ENCODE measurements at places on chromosomes 2 and 18. TPM values are rescaled to one million over a fixed set of nuclear protein-coding genes. Genes with fewer than 3 reads are reported as not detected.
A peak's percentile ranks its signal among the peaks of the same experiment; 100 is the strongest.

GRCh38 chr2:3298191-3298590 is 79.4 kb downstream of the EIPR1 start:
- no peak overlapping the region for H3K4me3 ChIP-seq
- H3K27ac ChIP-seq: no peak overlapping the region
- H3K36me3 ChIP-seq: peaks cover 10% of the 10 kb centered on the region

- H3K4me3 ChIP-seq: no peak overlapping the region
- H3K27me3 ChIP-seq: no peaks in the 10 kb centered on the region
- DNase-seq: no peak
- H3K36me3 ChIP-seq: no peaks in the 10 kb centered on the region
- H3K4me1 ChIP-seq: no peaks in the 10 kb centered on the region
Observed at GRCh38 chr2:129275706-129276105, 703.8 kb upstream of the RAB6C start.

GRCh38 chr2:9675415-9676351 is 44.9 kb upstream of the YWHAQ start:
- H3K27ac ChIP-seq: no peak overlapping the region
- peaks cover 5% of the 10 kb centered on the region for H3K36me3 ChIP-seq
- H3K4me3 ChIP-seq: no peak overlapping the region

The GNAL gene
- total RNA-seq: 9.7 TPM

The EXOC6B gene
- 45.6 TPM for total RNA-seq

The NFATC1 gene
- 40.6 TPM for total RNA-seq

GRCh38 chr2:117774716-117775115 is 39.8 kb upstream of the DDX18 start:
- H3K27me3 ChIP-seq: no peaks in the 10 kb centered on the region
- DNase-seq: no peak

GRCh38 chr2:70089220-70089982 is 2.1 kb downstream of the PCBP1 start:
- peaks cover 39% of the 10 kb centered on the region for H3K4me1 ChIP-seq
- peak overlapping the region; percentile 100 for H3K4me3 ChIP-seq
- DNase-seq: peak; percentile 26
- H3K36me3 ChIP-seq: peaks cover 15% of the 10 kb centered on the region
- H3K27me3 ChIP-seq: peaks cover 20% of the 10 kb centered on the region

GRCh38 chr2:216554286-216554685 is 55.6 kb downstream of the RPL37A start:
- no peak overlapping the region for H3K4me3 ChIP-seq
- no peaks in the 10 kb centered on the region for H3K36me3 ChIP-seq
- DNase-seq: no peak
- H3K4me1 ChIP-seq: peaks cover 8% of the 10 kb centered on the region
- peaks cover 6% of the 10 kb centered on the region for H3K27me3 ChIP-seq
- no peak overlapping the region for H3K27ac ChIP-seq

GRCh38 chr2:235105821-235106359 is 154.1 kb downstream of the SH3BP4 start:
- no peak for DNase-seq
- no peaks in the 10 kb centered on the region for H3K27me3 ChIP-seq

- H3K4me1 ChIP-seq: no peaks in the 10 kb centered on the region
- H3K27me3 ChIP-seq: no peaks in the 10 kb centered on the region
- H3K4me3 ChIP-seq: no peak overlapping the region
- H3K27ac ChIP-seq: peak overlapping the region; percentile 44
- no peaks in the 10 kb centered on the region for H3K36me3 ChIP-seq
Observed at GRCh38 chr2:38267270-38267925, 109.7 kb downstream of the ATL2 start.

GRCh38 chr2:1848599-1848995 is 104.3 kb upstream of the PXDN start:
- peaks cover 8% of the 10 kb centered on the region for H3K36me3 ChIP-seq
- DNase-seq: no peak
- H3K4me3 ChIP-seq: no peak overlapping the region
- H3K27me3 ChIP-seq: peaks cover 4% of the 10 kb centered on the region

DNA sequence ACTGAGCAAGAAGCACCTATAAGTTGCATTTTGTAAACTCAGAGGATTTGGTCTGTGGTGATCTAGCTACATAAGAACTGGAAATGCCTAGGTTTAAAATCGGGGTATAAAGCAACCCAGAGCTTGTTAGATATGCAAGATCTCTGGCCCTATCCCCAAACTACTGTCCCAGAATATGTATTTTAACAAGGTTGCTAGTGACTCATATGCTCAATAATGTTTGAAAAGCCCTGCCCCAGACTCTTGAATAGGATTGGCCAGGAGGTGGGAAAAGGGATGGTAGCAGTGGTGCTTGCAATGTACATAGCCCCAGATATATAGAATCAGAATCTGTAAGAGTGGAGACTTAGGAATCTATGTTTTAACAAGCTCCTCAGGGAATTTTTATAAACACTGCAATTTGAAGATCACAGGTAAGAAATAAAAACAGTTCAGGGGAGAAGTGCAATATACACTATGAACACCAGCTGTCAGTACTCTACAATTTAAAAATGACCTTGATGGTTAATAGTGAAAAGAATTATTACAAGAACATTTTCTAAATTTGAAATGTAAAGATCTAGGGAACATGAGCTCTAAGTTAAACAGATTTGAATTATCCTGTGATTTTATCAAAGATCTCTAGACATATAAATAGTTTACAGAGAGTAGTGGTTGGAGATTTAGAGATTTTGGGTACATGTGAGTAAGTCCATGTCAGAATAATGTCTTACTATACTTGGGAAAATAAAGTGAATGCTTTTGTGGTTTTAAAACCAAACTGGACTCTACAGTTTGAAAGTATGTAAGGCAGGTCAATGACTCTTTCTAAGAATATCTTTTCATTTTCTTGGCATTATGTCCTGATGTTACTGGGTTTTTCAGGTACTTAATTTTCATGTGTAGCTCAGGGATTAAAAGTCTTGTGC is 7.7 kb upstream of the MMADHC start:
- no peak for DNase-seq
- no peaks in the 10 kb centered on the region for H3K36me3 ChIP-seq
- no peak overlapping the region for H3K27ac ChIP-seq
- no peaks in the 10 kb centered on the region for H3K27me3 ChIP-seq

DNA sequence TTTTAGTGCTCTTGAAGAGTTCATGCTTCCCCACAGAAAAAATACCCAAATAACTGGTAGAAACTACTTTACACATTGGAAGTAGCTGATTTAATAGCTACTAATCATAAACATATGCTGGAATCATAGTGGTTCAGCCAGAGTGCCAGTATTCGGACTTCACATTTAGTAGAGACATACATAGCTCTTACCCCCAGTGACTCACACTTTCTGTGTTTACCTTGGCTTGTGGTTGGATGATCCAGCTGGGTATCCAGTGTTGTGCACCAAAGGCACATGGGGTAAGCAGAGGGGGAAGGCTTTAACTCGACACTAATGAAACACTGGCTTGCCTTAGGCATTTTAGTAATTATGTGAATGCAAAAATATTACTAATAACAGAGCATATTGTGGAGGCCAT is 18.1 kb downstream of the ARHGAP28 start:
- H3K36me3 ChIP-seq: peaks cover 3% of the 10 kb centered on the region
- no peak overlapping the region for H3K4me3 ChIP-seq
- no peak overlapping the region for H3K27ac ChIP-seq
- DNase-seq: no peak
- peaks cover 31% of the 10 kb centered on the region for H3K4me1 ChIP-seq

- H3K36me3 ChIP-seq: no peaks in the 10 kb centered on the region
- H3K27me3 ChIP-seq: no peaks in the 10 kb centered on the region
- H3K4me3 ChIP-seq: no peak overlapping the region
- H3K27ac ChIP-seq: no peak overlapping the region
- H3K4me1 ChIP-seq: no peaks in the 10 kb centered on the region
- DNase-seq: no peak
Observed at GRCh38 chr2:150977296-150977695, 284.4 kb downstream of the RBM43 start.

DNA sequence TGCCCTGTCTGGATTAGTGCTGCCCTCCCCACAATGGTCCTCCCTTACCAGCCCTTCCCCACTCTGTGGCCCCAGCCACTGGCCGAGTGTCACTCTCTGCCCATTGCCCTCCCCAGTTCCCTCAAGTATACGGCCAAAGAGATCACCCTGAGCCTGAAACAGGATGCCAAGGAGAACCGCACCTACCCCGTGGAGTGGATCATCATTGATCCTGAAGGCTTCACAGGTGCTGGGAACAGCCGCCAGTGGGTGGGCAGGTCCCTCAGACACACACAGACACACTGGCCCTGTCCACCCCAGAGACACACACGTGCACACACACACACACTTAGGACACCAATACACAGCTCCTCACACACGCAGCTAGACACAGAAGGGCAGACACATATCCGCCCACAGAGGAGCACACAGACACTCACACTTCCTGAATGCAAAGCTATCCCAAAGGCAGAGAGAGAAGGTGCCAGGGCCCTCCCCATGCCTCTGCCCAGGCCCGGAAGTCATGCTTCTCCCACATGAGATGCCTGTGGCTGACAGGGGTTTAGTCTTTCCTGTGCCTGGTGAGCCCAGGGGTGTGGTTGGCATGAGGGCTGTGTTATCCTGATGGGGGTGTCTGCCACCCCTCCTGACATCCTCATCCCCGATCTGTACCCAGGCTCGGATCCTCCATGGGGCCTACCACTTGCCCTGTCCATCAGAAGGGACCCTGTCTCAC is 2.9 kb downstream of the CHRND start:
- DNase-seq: no peak
- no peak overlapping the region for H3K27ac ChIP-seq
- H3K4me3 ChIP-seq: no peak overlapping the region
- peaks cover 8% of the 10 kb centered on the region for H3K27me3 ChIP-seq

DNA sequence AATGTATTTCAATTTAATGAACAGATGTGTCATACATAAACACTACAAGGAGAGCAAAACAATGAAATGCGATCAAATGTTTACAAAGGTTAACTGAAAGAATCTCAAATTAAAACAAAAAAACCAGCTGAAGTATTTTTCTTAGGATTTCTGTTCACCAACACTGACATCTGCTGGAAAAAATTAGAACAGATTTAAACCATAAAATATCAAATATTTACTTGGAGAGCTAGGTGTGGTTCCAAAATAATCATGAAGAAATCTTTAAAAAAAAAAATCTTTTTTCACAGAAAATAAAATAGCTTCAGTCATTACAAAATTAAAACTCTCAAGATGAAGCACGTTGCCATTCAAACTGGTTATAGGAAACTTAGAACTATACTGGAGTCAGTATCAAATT is 13.8 kb downstream of the MMADHC start:
- H3K4me1 ChIP-seq: no peaks in the 10 kb centered on the region
- H3K4me3 ChIP-seq: no peak overlapping the region
- H3K27ac ChIP-seq: no peak overlapping the region
- peaks cover 21% of the 10 kb centered on the region for H3K36me3 ChIP-seq
- DNase-seq: no peak
- H3K27me3 ChIP-seq: no peaks in the 10 kb centered on the region

The IL1R1 gene
- total RNA-seq: 1.0 TPM

GRCh38 chr2:137644731-137645130 is 319.5 kb upstream of the HNMT start:
- H3K27me3 ChIP-seq: peaks cover 3% of the 10 kb centered on the region
- H3K4me3 ChIP-seq: no peak overlapping the region
- H3K4me1 ChIP-seq: no peaks in the 10 kb centered on the region
- H3K27ac ChIP-seq: no peak overlapping the region

The SCN3A gene
- total RNA-seq: 0.38 TPM

DNA sequence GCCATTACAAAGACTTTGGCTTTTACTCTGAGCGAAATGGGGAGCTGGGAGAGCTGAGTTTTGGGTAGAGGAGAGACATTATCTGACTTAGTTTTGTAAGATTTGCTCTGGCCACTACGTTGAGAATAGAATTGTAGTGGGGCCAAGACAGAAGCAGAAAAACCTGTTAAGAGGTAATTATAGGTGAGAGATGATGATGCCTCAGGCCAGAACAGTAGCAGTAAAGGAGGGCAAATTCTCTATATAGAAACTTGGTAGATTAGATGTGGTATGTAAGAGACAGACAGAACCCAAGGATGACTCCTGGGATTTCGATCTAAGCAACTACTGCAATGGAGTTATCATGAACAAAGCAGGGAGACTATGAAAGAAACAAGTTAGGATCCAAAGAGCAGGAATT is 17.4 kb upstream of the CREB1 start:
- H3K27me3 ChIP-seq: no peaks in the 10 kb centered on the region
- DNase-seq: no peak

GRCh38 chr18:29157905-29158304 is 981.0 kb upstream of the CDH2 start:
- peaks cover 5% of the 10 kb centered on the region for H3K27me3 ChIP-seq
- no peak overlapping the region for H3K4me3 ChIP-seq
- H3K27ac ChIP-seq: no peak overlapping the region
- no peak for DNase-seq
- no peaks in the 10 kb centered on the region for H3K36me3 ChIP-seq

DNA sequence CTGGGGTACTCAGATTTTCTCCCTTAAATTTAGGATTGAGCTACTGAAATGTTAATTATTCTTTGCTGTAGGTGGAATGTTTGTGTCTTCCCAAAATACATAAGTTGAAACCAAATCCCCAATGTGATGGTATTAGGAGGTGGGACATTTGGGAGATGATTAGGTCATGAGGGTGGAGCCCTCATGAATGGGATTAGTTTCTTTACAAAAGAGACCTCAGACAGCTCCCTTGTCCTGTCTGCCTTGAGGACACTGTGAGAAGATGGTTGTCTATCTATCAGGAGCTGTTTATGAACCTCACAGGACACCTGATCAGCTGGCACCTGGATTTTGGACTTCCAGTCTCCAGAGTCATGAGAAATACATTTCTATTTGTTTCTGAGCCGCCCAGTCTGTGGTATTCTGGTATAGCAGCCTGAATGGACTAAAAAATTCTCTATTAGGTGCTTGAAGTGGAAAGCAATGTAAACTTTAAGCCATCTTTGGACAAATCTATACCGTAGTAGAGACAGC is 99.2 kb upstream of the UXS1 start:
- no peaks in the 10 kb centered on the region for H3K27me3 ChIP-seq
- no peaks in the 10 kb centered on the region for H3K4me1 ChIP-seq
- no peak overlapping the region for H3K27ac ChIP-seq
- no peak for DNase-seq

GRCh38 chr2:177273408-177273807 is 8.9 kb upstream of the NFE2L2 start:
- no peaks in the 10 kb centered on the region for H3K27me3 ChIP-seq
- DNase-seq: no peak
- H3K27ac ChIP-seq: no peak overlapping the region
- no peaks in the 10 kb centered on the region for H3K4me1 ChIP-seq
- H3K36me3 ChIP-seq: no peaks in the 10 kb centered on the region

GRCh38 chr2:237594514-237594871 is 4.0 kb upstream of the RAB17 start:
- H3K36me3 ChIP-seq: no peaks in the 10 kb centered on the region
- H3K27ac ChIP-seq: no peak overlapping the region
- no peak for DNase-seq
- H3K4me3 ChIP-seq: no peak overlapping the region
- H3K27me3 ChIP-seq: peaks cover 13% of the 10 kb centered on the region

The ACVR1 gene
- 29.9 TPM for total RNA-seq

- no peak overlapping the region for H3K4me3 ChIP-seq
- H3K27me3 ChIP-seq: peaks cover 7% of the 10 kb centered on the region
- no peak for DNase-seq
- H3K4me1 ChIP-seq: no peaks in the 10 kb centered on the region
- no peaks in the 10 kb centered on the region for H3K36me3 ChIP-seq
- no peak overlapping the region for H3K27ac ChIP-seq
Observed at GRCh38 chr2:9807056-9807455, 36.2 kb upstream of the TAF1B start.
